ENCODE measurements at places on chromosomes 1 and 21.

GRCh38 chr1:77514921-77515776 is 167.3 kb downstream of the ZZZ3 start:
- peak; percentile 62 for DNase-seq

- no peak for DNase-seq
These were observed 54.6 kb downstream of the CATSPERE start for GRCh38 chr1:244515680-244516079.

DNA sequence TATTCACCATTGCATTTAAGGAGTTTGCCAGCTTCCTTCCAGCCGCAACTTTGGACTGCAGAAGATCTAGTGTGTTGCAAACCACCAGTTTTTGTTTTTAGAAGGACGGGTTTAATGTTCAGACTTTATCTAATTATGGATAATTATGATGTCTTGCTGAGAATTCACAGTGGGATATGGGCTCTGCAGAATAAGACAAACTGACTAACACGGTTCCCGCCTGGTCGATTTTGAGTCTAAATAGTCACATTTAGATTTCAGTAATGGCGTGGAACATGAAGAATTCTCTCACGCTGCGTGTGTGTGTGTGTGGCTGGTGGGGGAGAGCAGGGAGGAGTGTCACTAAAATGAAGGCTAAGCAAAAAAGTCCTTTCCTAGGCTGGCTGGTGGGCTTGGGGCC is 48.5 kb upstream of the DMRTB1 start:
- DNase-seq, result no peak

GRCh38 chr21:44462086-44462833 is 7.0 kb downstream of the LRRC3 start:
- no peak for DNase-seq

- no peak for DNase-seq
These were observed 3.4 kb downstream of the CLDN19 start for GRCh38 chr1:42736571-42737200.

- DNase-seq, result no peak
These were observed 169.1 kb downstream of the ZC3H11B start for GRCh38 chr1:219443763-219444162.

- no peak for DNase-seq
These were observed 3.2 kb downstream of the MIB2 start for GRCh38 chr1:1618396-1619068.

DNA sequence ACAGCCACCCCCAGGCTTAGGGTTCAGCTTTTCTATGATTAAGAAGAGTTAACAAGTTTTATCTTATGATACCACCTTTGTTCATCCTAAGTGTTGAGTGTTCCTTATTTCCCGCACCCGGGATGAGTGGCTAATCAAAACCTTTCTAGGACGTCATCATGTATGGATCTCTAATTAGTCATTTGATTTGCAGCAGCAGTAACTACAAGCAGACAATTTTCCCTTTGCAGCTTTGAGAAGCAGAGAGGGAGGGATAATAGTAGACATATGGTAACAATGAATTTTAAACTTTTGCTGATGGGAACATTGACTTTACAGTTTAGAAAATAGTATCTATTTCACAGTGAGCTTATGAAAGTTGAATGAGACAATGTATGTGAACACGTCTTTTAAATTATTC is 30.8 kb upstream of the SLC35F3 start:
- DNase-seq, result no peak

DNA sequence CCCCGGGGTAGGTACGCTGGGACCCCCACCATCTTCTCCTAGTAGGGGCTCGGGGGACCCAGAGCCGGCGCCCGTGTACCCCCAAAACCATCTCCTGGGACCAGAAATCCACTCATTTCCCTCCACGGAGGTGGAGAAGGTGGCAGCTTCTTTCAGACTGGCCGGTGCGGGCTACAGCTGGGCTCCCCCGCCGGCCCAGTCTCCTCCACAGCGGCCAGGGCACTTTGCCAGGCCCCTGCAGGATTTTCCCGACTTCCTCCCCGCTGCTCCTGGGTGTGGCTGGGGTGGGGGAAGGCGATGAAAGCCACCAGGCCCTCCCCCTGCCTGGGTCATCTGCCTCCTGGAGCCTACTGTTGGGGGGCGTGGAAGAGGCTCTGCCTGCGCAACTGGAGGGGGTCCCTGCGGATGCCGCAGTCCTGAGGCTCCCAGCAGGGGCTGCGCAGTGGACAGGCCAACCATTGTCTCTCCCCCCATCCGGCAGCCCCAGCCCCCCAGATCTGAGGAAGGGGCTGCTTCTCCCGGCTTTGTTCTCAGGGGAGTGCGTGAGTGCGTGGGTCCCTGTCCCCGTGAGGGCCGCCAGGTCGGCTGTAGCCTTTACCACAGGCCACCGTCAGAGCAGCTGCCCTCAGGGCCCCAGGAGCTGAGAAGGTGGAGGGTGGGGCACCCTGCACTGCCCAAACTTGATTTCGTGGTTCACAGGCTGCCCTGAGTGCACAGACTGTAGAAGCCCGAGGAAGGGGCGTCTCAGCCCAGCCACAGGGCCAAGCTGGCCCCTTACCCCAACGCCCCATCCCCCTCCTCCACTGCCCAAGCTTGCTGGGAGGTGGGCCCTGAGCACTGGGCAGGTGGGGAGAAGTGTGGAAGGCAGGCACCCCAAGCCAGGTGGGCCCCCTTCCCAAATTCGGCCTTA is 1.3 kb downstream of the AGRN start:
- no peak for DNase-seq

DNA sequence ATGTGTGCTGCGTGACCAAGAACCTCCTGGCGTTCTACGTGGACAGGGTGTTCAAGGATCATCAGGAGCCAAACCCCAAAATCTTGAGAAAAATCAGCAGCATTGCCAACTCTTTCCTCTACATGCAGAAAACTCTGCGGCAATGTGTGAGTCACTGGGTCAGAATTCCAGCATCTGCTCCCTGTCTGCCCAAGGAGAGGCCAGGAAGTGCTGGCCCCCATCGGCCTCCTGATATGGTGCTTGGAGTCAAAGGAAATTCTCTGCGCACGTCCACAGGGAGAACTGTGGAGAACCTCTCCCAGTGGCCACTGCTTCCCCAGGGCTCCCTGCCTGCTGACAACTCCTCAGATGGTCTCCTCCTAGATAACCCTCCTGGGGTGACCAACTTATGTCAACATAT is 25.6 kb upstream of the IL20 start:
- DNase-seq, result peak; percentile 58

GRCh38 chr1:45230537-45230936 is 24.1 kb upstream of the ZSWIM5 start:
- DNase-seq, result no peak

- DNase-seq, result no peak
These were observed 448.9 kb upstream of the ADGRL2 start for GRCh38 chr1:81351864-81352263.

DNA sequence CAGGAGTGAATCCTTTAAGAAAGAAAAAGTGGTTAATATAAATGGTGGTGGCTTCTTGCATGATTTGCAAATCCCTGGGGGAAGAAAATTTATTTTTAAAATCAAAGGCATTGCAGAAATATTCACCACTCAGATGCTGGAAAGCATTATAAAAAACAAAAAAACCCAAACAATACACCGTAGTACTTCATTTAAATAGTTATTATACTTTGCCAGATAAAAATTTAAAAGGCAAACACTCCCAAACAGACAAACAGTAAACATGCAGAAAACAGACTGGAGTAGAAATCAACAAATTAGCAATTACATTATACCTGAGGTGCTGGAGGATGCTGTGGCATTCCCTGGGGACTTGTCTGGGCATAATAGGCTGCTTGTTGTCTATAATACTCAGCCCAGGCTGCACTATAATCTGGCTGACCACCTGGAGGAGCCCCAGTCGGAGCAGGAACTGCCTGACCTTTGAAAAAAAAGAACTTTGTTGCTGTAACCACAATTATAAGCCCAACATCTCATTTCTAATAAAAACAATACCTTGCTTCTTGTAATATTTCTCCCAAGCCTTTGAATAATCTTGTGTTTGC is 29.9 kb downstream of the FUBP1 start:
- DNase-seq, result no peak

DNA sequence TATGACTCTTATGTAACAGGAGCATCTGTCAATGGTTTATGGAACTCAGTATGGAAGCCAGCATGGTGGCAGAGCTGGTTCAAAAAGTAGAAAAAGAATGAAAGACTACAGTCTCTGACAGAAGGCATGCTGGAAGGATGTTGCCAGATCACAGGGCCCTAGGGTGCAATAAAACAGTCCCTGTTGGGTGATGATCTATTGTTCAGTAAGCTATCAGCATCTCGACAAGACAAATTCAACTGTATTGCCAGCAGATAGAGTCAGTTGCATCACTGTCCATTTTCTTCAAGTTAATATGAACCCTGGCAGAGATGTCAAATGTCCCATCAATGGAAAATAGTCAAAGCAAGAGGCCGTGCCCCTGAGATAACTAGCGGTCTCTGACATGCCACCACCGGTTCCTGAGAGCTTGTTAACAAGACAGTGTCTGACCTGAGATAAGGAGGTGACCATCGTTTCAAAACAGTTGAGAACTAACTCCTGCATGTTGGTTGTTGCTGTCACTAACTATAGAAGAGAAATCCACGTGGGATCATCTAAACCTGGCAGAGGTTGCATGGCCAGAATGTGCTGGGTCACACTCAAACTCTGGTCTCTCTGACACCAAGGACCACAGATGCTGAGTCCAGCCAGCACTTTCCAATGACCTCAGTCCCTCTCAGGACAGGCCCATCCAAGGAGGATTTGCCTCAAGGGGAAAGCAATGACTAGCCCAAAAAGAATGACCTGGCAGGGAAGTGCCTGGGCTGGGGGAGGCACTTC is 125.9 kb downstream of the RIPK4 start:
- DNase-seq, result no peak

- DNase-seq, result no peak
These were observed 421 bp upstream of the LCE3A start for GRCh38 chr1:152623203-152623844.

GRCh38 chr1:201533836-201534235 is 5.1 kb upstream of the NAV1 start:
- no peak for DNase-seq

DNA sequence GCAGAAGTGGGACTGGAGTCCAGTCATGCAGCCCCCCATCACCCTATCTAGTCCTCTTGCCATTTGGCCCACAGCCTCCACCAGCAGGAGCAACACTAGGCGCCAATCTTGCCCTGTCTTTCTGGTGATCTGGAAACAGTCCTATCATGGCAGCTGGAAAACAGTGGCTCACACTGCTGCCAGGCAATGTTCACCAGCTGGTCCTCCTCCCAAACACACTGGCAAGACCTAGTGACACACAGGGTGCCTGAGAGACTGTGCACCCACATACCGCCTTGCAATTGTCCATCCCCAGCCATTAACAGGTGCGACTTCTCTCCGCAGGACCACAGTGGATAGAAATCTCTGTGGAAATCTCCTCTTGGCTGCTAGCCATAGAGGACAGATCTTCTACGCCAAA is 105.5 kb downstream of the HIVEP3 start:
- no peak for DNase-seq

GRCh38 chr1:40839943-40840335 is 22.2 kb downstream of the CITED4 start:
- no peak for DNase-seq

- DNase-seq, result no peak
These were observed 127.1 kb downstream of the S1PR1 start for GRCh38 chr1:101363891-101364318.

DNA sequence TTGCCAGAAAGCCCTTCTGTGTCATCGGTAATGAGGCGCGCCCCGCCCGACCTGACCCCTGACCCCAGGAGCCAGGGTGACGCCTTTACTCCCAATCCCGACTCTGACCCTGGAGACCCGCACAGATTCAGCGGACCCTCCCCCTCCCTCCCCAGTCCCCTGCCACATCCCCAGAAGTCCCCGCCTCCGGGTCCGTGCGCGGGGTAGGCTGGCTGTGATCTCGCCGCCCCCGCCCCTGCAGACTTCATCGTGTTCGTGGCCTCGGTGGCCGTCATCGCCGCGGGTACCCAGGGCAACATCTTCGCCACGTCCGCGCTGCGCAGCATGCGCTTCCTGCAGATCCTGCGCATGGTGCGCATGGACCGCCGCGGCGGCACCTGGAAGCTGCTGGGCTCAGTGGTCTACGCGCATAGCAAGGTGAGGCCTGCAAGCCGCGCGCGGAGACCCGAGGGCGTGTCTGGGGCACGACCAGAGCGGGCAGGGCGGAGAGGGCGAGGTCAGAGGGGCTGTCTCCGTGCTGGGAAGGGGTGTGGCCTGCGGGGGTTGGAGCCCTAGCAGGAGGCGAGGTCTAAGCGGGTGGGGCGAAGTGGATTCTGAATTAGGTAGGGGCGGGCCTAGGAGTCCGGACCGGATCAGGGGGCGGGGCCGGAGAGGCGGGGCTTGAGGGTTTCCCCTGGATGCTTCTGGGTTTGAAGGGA is 34.8 kb downstream of the KCNQ4 start:
- DNase-seq, result no peak

GRCh38 chr1:12617511-12617900 is 504 bp downstream of the DHRS3 start:
- no peak for DNase-seq

DNA sequence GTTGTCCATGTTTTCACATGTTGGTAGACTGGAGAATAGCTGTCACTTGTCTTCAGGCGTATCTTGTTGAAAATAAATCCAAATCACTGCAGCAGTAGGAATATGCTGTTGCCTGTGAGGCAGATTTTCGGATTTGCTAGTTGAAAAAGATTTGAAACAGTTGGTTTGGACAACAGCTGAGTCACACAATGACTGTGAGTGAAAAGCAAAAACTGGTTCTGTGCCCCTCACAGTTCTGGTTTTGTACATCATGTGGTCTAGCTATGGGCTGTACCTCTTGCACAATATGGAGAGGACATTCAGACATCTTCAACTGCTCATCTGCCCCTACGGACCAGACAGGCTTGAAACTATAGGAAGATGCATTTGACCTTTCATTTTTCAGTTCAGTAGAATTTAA is 1.8 kb downstream of the ARF1 start:
- DNase-seq, result peak; percentile 34

DNA sequence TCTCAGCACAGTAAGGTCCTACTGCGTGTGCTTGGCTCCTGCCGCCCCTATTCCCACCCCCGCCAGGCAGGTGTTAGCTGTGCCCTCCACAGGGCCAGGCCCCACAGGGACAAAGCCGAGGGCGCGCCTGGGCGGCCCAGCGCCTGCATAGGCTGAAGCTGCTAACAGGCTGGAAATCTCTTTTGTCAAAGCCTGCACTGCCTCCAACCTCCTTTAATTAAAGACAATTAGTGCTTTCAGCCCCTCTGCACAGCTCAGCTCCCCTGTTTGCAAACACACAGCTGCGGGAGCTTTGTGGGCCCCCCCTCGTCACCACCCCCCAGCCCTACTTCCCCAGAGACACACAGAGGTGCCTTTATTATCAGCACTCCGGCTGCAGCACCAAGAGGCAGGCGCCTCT is 95.9 kb downstream of the EPHB2 start:
- no peak for DNase-seq

- DNase-seq, result no peak
These were observed 6.0 kb downstream of the TMPRSS2 start for GRCh38 chr21:41501919-41502318.

- no peak for DNase-seq
These were observed 14.8 kb upstream of the PIGM start for GRCh38 chr1:160046494-160047110.
